ENCODE measurements at places on chromosomes 3 and 15.

DNA sequence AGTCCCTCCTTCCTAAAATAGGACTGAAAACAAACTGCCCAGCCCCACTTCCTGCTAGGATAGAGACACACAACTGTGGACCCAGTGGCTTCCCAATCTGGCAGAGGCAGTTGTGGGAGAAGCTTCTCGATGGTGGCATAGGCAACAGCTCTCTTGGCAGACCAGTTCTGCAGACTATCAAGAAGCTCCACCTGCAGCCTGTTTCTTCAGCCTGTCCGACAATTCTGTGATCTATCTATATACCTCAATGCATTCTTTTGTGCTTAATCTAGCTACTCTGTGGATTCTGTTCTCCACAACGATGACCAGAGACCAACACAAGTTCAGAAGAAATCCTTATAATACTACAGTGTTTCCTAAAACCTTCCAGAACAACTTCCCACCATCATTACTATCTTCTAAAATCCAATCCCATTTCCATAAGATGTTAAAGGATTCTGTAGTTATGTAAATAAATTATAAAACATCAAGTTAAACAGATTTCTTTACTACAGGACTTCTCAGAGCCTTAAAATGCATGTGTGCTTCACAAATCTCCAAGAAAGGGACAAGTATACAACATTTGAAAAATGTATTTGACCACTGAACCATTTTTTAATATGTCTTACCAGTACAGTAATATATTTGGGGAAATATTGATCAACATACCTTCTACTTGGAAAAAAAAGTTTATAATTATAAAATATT lies 57.7 kb downstream of the IGF2BP2 start:
- no peak overlapping the region for H3K27ac ChIP-seq
- H3K36me3 ChIP-seq = no peaks in the 10 kb centered on the region
- H3K27me3 ChIP-seq = no peaks in the 10 kb centered on the region
- H3K4me1 ChIP-seq = peaks cover 11% of the 10 kb centered on the region
- H3K4me3 ChIP-seq = no peak overlapping the region

DNA sequence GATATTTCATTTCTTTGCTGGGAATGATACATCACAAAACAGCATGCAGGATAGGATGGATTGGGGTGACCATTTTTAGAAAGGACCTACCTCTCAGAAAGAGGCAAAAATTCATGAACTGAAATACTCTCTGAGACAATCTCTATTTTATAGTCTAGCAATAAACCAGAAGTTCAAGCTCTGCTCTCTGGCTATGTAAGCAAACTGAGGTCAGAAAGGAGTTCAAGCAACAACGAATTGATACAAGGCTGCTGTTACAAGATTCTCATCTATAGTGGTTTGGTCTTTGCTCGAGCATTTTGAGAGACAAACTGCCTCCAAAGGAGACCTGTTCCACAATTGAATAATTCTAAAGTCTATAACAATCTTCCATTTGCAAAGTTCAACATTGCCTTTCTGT lies 84.7 kb upstream of the GOLGA8J start:
- H3K27ac ChIP-seq = no peak overlapping the region
- no peaks in the 10 kb centered on the region for H3K36me3 ChIP-seq
- H3K27me3 ChIP-seq = peaks cover 6% of the 10 kb centered on the region
- DNase-seq = no peak
- H3K4me3 ChIP-seq = no peak overlapping the region
- no peaks in the 10 kb centered on the region for H3K4me1 ChIP-seq

GRCh38 chr15:99487337-99487730 lies 78.5 kb upstream of the MEF2A start:
- H3K27ac ChIP-seq = no peak overlapping the region
- H3K4me1 ChIP-seq = peaks cover 13% of the 10 kb centered on the region
- peak; percentile 28 for DNase-seq
- H3K4me3 ChIP-seq = peak overlapping the region; percentile 68
- no peaks in the 10 kb centered on the region for H3K36me3 ChIP-seq

DNA sequence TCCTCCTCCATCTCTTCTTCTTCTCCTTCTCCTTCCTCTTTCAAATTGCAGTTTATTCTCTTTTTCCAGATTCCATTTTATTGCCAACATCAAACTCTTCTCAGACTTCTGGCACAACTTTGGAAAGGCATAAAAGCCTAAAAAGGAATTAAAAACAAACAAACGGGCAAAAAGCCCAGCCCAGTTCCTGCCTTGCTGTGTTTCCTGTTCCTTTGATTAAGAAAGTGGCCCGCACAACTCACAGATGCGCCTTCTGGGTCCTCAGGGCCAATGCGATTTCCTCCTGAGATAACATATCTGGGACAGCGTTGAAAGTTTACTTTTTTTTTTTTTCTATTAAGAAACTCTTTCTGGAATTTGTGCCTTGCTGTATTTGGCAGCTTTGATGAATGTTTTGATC lies 158.7 kb upstream of the UBE3A start:
- no peaks in the 10 kb centered on the region for H3K36me3 ChIP-seq
- DNase-seq = no peak
- no peak overlapping the region for H3K27ac ChIP-seq
- H3K4me3 ChIP-seq = no peak overlapping the region
- no peaks in the 10 kb centered on the region for H3K27me3 ChIP-seq

GRCh38 chr3:137796993-137797392 lies 32.9 kb downstream of the SOX14 start:
- no peak overlapping the region for H3K4me3 ChIP-seq
- H3K27me3 ChIP-seq = peaks cover 4% of the 10 kb centered on the region
- no peak for DNase-seq
- no peaks in the 10 kb centered on the region for H3K4me1 ChIP-seq
- no peak overlapping the region for H3K27ac ChIP-seq
- H3K36me3 ChIP-seq = no peaks in the 10 kb centered on the region

DNA sequence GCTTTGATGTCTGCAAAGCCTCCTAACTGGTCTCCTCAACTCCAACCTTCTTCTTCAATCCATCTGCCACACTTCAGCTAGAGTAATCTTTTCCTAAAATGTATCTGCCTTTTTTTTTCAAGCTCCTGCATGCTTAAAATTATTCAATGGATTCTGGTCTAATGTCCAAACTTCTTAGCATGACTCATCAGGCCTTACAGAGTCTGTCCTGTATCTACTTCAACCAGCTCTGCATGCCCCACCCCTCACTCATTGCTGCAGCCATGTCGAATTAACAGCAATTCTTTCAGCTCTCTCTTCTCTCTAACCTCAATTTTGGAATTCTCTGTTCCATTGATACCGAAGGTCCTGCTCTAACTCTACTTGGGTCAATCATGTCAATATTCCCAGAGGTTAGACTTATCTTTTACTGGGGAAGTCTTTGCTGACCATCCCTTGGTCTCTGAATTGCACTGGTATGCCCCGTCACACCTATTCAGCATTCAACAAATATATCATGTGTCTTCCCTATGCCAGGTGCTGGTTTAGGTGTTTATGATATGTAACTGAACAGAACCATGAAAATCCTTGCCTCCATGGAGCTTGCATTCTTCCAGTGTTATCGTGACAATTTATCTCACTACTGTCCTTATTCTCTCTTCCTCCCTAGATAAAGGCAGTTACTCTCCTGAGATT lies 88.5 kb upstream of the NANOGP8 start:
- no peaks in the 10 kb centered on the region for H3K4me1 ChIP-seq
- no peaks in the 10 kb centered on the region for H3K36me3 ChIP-seq
- no peak overlapping the region for H3K27ac ChIP-seq
- H3K4me3 ChIP-seq = no peak overlapping the region
- no peaks in the 10 kb centered on the region for H3K27me3 ChIP-seq

- no peaks in the 10 kb centered on the region for H3K4me1 ChIP-seq
- no peak overlapping the region for H3K27ac ChIP-seq
- peak; percentile 7 for DNase-seq
- H3K4me3 ChIP-seq = no peak overlapping the region
- no peaks in the 10 kb centered on the region for H3K27me3 ChIP-seq
- no peaks in the 10 kb centered on the region for H3K36me3 ChIP-seq
Observed at GRCh38 chr3:89000886-89001285, 106.5 kb upstream of the EPHA3 start.

DNA sequence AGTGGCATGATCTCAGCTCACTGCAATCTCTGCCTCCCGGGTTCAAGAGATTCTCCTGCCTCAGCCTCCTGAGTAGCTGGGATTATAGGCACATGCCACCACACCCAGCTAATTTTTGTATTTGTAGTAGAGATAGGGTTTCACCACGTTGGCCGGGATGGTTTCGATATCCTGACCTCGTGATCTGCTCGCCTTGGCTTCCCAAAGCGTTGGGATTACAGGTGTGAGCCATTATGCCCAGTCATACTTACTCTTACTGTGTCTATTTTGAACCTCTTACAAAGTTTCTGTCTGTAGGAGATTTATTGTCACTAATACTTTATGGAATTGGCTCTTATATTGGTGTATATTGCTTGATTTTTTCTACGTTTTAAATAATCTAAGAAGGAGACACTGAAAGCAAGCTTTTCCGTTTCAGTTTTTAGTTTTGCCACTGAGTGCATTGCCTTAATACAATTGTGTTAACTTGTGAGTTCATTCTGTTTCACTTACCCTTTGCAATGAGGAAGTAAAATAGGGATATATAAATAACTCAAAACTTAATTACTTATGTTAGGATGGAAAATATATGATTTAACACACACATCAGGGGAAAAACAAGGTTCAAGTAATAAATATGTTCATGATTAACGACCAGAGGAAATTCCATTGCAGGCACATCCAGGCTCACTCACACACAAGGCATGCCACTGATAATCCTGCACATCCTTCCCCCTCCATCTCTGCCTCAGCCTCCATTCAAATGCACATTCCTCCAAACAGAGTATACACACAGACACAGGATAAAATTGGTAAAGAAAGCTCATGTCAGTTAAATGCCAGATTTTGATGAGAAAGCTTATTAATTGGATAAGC lies 279.3 kb upstream of the RASGRP1 start:
- peak; percentile 72 for DNase-seq
- H3K27me3 ChIP-seq = no peaks in the 10 kb centered on the region
- H3K36me3 ChIP-seq = no peaks in the 10 kb centered on the region
- no peak overlapping the region for H3K4me3 ChIP-seq
- H3K27ac ChIP-seq = peak overlapping the region; percentile 93

DNA sequence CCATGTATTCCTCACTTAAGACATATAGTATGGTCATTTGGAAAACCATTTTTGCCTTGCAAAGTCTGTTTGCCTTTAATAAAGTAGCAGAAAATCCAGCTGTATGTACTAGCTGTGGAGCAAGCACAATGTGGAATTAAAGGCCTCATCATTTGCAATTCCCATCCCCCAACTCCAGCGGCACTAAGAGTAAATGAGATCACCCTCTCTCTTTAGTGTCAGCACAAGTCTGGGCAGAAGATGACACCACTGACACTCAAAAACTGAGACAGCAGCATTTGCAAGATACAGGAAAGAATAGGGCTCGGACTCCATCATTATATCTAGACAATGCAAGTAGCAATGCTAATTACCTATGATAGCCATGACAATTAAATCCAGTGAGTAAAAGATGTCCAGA lies 24.7 kb upstream of the DYNC1LI1 start:
- no peak overlapping the region for H3K4me3 ChIP-seq
- DNase-seq = no peak
- H3K27me3 ChIP-seq = peaks cover 21% of the 10 kb centered on the region
- no peak overlapping the region for H3K27ac ChIP-seq
- no peaks in the 10 kb centered on the region for H3K36me3 ChIP-seq

DNA sequence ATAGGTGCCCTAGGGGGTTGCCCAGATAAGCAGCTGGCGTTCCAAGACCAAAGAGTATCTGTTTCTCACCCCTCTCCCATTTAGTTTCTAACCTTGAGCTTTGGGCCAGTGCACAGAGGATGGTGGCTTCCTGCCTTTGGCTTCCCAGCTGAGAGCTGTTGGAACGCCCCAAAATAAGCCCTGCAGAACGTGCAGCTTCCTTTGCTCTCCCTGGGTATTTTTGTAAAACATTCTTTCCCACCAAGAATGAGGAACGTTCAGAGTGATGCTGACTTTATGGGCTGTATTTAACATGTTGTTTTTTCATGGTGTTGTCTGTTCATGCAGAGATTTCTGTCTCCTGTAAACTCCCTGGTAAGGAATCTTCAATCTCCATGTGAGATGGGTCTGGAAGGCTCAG lies 63.8 kb downstream of the LPP start:
- H3K4me3 ChIP-seq = no peak overlapping the region
- DNase-seq = no peak
- H3K27ac ChIP-seq = peak overlapping the region; percentile 49
- H3K4me1 ChIP-seq = peaks cover 18% of the 10 kb centered on the region

- H3K4me1 ChIP-seq = peaks cover 19% of the 10 kb centered on the region
- no peak within 1 kb of the TSS for H3K27ac ChIP-seq
- H3K36me3 ChIP-seq = no peaks in the 10 kb centered on the region
- H3K4me3 ChIP-seq = peak within 1 kb of the TSS; percentile 55
- no peaks in the 10 kb centered on the region for H3K27me3 ChIP-seq
Observed at GRCh38 chr15:82647045-82647834, at the start of gene CPEB1. Gene CPEB1, minus strand, starts transcription at chr15:82647363. Its CDS starts 18,904 bp downstream, at chr15:82628459.
